Activated CD4-positive, alpha-beta T cell treated with anti-CD3 and anti-CD28 coated beads for 36 hours (primary cell): ENCODE measurements at places on chromosomes 2 and 18. TPM values are rescaled to one million over a fixed set of nuclear protein-coding genes. Genes with fewer than 3 reads are reported as not detected.

The CABYR gene
- 0.83 TPM for total RNA-seq

The PAX3 gene
- not detected for total RNA-seq

The TYW5 gene
- 9.6 TPM for total RNA-seq

The SERPINB11 gene
- total RNA-seq: not detected

The DNAH6 gene
- 1.1 TPM for total RNA-seq

The C2orf78 gene
- total RNA-seq: not detected

The CRYBA2 gene
- not detected for total RNA-seq

The SLC8A1 gene
- 2.3 TPM for total RNA-seq

The RASGRP3 gene
- 4.5 TPM for total RNA-seq

The MC2R gene
- total RNA-seq: not detected

The FLACC1 gene
- 0.72 TPM for total RNA-seq

The SMYD5 gene
- total RNA-seq: 47.0 TPM

The LRRC30 gene
- total RNA-seq: not detected

The RAX gene
- not detected for total RNA-seq

GRCh38 chr2:179260224-179260623 lies 4.4 kb downstream of the SESTD1 start:
- H3K4me3 ChIP-seq: no peak overlapping the region
- no peak overlapping the region for H3K27ac ChIP-seq
- H3K27me3 ChIP-seq: peaks cover 8% of the 10 kb centered on the region
- no peak for DNase-seq
- H3K4me1 ChIP-seq: peaks cover 14% of the 10 kb centered on the region

DNA sequence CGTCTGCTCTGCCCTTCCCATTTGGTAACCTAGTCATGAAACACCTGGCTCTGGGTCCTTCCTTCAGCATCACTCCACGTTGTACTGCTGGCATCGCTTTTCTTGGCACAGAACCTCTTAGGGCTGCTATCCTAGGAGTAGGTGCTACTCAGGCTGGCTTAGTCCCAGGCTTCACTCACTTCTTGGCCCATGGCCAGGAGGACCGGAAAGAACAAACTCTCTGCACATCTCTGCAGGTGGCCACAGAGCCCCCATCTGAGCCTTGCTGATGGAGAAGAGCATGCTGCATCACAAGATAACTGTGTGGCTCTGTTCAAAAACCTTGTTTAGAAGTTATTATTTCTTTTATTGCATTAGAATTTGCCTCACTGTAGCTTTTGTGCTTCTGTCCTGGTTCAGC lies 447.2 kb upstream of the TNP1 start:
- H3K4me3 ChIP-seq: no peak overlapping the region
- H3K27ac ChIP-seq: no peak overlapping the region
- H3K27me3 ChIP-seq: no peaks in the 10 kb centered on the region
- no peak for DNase-seq
- no peaks in the 10 kb centered on the region for H3K36me3 ChIP-seq
- H3K4me1 ChIP-seq: no peaks in the 10 kb centered on the region

DNA sequence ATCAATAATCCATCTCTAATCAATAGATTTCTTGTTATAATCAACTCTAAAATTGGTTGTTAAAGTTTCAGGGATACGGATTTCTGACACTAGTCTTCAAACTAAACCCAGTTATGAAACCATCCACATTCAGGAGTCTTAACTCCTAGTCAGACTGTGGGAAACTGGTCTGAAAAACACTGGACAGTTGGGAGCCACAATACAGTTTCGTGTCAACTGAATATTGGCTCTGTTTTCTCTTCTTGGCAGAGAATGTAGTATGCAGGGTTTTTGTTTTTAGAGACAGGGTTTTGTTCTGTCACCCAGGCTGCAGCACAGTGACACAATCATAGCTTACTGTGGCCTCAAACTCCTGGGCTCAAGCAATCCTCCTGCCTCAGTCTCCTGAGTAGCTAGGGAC lies 123.1 kb downstream of the RTTN start:
- DNase-seq: no peak
- no peak overlapping the region for H3K27ac ChIP-seq
- no peaks in the 10 kb centered on the region for H3K27me3 ChIP-seq
- no peak overlapping the region for H3K4me3 ChIP-seq
- H3K4me1 ChIP-seq: peaks cover 2% of the 10 kb centered on the region

GRCh38 chr2:230335461-230335863 lies 8.5 kb downstream of the SP140L start:
- H3K36me3 ChIP-seq: peaks cover 59% of the 10 kb centered on the region
- peak overlapping the region; percentile 82 for H3K27ac ChIP-seq
- no peak for DNase-seq
- H3K4me3 ChIP-seq: peak overlapping the region; percentile 35
- no peaks in the 10 kb centered on the region for H3K27me3 ChIP-seq

GRCh38 chr18:75211002-75211621 lies 515 bp downstream of the TSHZ1 start:
- H3K27ac ChIP-seq: peak overlapping the region; percentile 97
- peaks cover 55% of the 10 kb centered on the region for H3K4me1 ChIP-seq
- DNase-seq: peak; percentile 43

DNA sequence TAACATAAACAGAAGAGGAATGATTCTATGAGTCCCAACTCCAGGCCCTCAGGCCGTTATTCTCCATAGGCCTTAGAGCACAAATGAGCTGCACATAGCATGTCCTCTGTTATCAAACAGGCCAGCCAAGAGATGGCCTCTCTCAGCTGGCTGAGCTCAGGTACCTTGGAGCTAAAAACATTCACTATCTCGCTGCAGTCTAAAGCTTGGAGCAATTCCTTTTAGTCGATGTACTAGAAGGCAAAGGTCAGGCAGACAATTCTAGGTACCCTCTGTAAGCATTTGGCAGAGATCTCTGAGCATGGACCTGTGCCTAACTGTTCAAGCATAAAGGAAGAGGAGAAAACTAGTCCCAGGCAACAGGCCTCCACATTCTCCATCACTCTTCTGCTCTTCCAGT lies 38.0 kb upstream of the ATL2 start:
- no peaks in the 10 kb centered on the region for H3K27me3 ChIP-seq
- H3K36me3 ChIP-seq: peaks cover 4% of the 10 kb centered on the region
- H3K27ac ChIP-seq: no peak overlapping the region
- H3K4me3 ChIP-seq: no peak overlapping the region
- DNase-seq: no peak
- no peaks in the 10 kb centered on the region for H3K4me1 ChIP-seq

DNA sequence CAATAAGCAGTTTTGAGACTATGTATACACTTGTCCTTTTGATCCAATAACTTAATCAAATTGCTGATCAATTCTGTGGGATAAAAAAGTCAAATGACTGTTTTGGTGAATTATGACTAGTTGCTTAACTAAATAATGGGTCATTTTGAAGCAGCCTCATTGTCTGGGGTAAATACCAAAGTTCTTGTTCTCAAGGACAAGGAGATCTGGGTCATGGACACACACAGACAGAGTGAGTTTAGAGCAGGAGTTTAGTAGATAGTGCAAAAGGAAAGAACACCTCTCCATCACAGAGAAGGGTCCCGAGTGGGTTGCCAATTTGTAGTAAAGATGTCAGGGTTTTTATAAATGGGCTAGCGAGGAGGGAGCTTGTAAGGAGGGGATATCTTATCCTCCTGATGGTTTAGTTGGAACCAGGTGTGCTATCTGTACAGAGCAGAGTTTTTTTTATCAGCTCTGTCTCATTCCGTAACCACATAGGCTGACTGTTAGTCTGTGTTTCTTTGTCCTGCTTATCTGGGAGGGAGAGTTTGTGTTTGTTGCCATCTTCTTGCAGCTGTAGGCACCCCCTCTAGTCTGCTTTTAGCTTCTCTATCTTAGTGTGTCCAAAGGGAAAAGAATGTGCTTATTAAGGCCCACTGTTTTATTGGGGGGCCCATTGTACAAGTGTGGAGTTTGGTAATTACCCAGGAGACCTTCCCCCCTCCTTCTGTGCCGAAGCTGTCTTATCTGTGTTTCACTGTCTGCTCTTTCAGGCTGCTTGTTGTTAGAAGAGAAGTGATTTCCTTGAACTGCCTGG lies 48.7 kb upstream of the C1GALT1C1L start:
- H3K27me3 ChIP-seq: peaks cover 6% of the 10 kb centered on the region
- DNase-seq: no peak
- H3K36me3 ChIP-seq: no peaks in the 10 kb centered on the region
- H3K27ac ChIP-seq: no peak overlapping the region
- no peak overlapping the region for H3K4me3 ChIP-seq

GRCh38 chr2:99377879-99378278 lies 40.7 kb downstream of the EIF5B start:
- H3K36me3 ChIP-seq: peaks cover 77% of the 10 kb centered on the region
- no peak overlapping the region for H3K4me3 ChIP-seq

- peaks cover 4% of the 10 kb centered on the region for H3K27me3 ChIP-seq
- no peaks in the 10 kb centered on the region for H3K4me1 ChIP-seq
- no peak for DNase-seq
- no peaks in the 10 kb centered on the region for H3K36me3 ChIP-seq
- no peak overlapping the region for H3K4me3 ChIP-seq
These were observed 249.7 kb upstream of the NCKAP5 start for GRCh38 chr2:133817680-133818566.

DNA sequence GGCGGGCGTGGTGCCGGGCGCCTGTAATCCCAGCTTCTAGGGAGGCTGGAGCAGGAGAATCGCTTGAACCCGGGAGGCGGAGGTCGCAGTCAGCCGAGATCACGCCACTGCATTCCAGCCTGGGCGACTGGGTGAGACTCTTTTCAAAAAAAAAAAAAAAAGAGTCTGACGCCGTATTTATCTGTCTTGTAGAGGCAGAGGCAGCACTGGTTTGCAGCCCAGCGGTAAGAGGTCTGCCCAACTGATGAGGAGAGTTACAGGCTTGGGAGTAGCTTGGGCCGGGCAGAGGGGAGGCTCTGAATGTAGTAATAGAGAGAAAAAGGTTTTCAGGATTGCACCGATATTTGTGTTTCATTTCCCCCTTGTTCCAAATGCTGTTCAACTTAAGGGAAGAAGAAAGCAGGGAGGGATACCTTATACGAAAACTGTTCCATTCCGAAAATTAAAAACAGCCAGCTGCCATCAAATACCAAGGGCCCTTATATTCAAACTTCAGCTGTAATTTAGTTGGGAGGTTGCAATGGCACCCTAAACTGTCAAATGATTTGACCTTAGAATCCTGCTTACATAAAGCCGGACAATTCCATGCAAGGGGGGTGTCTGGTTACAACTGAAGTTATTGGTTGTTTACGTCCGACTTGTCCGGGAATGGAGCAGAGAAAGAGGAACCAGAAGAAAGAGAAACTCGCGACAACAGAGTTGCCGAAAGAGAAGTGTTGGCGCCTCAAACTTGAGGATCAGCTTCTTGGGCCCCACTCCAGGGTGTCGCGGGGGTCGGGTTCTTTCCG lies 9.2 kb upstream of the SP9 start:
- DNase-seq: no peak
- H3K27me3 ChIP-seq: peaks cover 69% of the 10 kb centered on the region

- H3K27me3 ChIP-seq: no peaks in the 10 kb centered on the region
- no peak for DNase-seq
- no peaks in the 10 kb centered on the region for H3K36me3 ChIP-seq
These were observed 7.9 kb upstream of the THUMPD2 start for GRCh38 chr2:39786761-39787522.

DNA sequence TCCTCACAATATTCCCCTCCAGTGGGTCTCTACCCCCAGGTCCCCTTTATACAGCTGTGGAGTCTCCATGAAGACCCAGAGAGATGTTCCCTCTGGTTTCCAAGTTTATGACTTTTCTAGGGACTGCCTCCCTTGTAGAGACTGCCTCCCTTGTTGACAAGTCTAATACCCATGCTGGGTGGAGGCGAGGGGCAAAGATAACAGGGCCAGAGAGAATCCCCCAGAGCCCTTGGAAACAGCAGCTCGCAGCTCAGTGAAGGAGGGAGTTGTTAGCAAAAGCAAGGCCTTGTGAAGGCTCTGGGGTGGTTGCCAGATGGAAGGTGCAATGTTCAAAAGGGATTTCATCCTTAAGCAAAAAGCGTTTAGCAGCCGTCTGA lies 75.0 kb upstream of the GATA6 start:
- H3K27ac ChIP-seq: no peak overlapping the region
- no peak overlapping the region for H3K4me3 ChIP-seq
- no peaks in the 10 kb centered on the region for H3K4me1 ChIP-seq
- no peaks in the 10 kb centered on the region for H3K36me3 ChIP-seq
- H3K27me3 ChIP-seq: peaks cover 5% of the 10 kb centered on the region

DNA sequence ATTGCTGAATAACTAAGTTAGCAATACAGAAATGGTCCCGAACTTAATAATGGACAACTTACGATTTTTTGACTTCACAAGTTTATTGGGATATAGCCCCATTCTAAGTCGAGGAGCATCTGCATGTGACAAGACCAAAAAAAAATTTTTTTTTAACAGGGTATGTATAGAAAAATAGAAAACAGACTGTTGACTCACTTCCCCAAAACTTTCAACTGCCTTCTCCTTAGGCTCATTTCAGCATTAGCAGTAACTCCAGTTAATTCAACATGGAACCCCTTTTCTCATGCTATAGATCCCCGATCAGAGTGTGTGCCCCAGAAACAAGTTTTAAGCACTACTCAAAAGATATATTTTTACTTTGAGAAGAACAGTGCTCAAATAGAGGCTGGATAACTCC lies 5.4 kb downstream of the CD302 start:
- DNase-seq: no peak
- peaks cover 9% of the 10 kb centered on the region for H3K27me3 ChIP-seq
- H3K27ac ChIP-seq: no peak overlapping the region
- H3K4me3 ChIP-seq: no peak overlapping the region
- no peaks in the 10 kb centered on the region for H3K36me3 ChIP-seq

GRCh38 chr18:49934457-49934856 lies 121.1 kb upstream of the ACAA2 start:
- no peaks in the 10 kb centered on the region for H3K36me3 ChIP-seq
- no peak overlapping the region for H3K4me3 ChIP-seq

GRCh38 chr18:78813936-78814710 lies 165.5 kb upstream of the SALL3 start:
- no peaks in the 10 kb centered on the region for H3K4me1 ChIP-seq
- H3K36me3 ChIP-seq: no peaks in the 10 kb centered on the region
- no peak overlapping the region for H3K4me3 ChIP-seq
- H3K27ac ChIP-seq: no peak overlapping the region
- H3K27me3 ChIP-seq: peaks cover 12% of the 10 kb centered on the region

DNA sequence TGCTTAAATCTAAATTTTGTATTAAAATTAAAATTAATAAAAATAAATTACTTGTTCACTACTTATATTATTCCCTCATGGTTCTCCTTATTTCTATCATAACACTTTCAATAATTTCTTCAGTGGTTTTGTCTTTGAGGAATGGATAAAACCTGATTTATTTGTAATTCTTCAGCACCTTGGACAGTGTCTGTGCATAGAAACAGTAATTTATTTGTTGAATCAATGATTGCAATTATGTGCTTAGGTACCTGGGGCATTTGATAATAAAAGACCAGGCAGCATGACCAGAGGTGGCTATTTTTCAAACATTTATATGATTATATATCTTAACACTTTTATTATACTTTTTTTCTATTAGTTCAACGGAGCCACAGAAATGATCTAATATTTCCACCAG lies 1062.7 kb downstream of the DSC3 start:
- H3K27ac ChIP-seq: no peak overlapping the region
- no peaks in the 10 kb centered on the region for H3K4me1 ChIP-seq
- no peak for DNase-seq
- H3K4me3 ChIP-seq: no peak overlapping the region
- no peaks in the 10 kb centered on the region for H3K36me3 ChIP-seq

- peak overlapping the region; percentile 88 for H3K27ac ChIP-seq
- H3K4me3 ChIP-seq: peak overlapping the region; percentile 81
- H3K27me3 ChIP-seq: no peaks in the 10 kb centered on the region
- DNase-seq: no peak
These were observed 837 bp downstream of the NHEJ1 start for GRCh38 chr2:219159771-219160185.

GRCh38 chr2:39618236-39618635 lies 47.5 kb upstream of the TMEM178A start:
- H3K27ac ChIP-seq: no peak overlapping the region
- no peak overlapping the region for H3K4me3 ChIP-seq
- peaks cover 37% of the 10 kb centered on the region for H3K27me3 ChIP-seq
- no peak for DNase-seq
- peaks cover 10% of the 10 kb centered on the region for H3K4me1 ChIP-seq
